ENCODE measurements at places on chromosomes 1 and 21.

DNA sequence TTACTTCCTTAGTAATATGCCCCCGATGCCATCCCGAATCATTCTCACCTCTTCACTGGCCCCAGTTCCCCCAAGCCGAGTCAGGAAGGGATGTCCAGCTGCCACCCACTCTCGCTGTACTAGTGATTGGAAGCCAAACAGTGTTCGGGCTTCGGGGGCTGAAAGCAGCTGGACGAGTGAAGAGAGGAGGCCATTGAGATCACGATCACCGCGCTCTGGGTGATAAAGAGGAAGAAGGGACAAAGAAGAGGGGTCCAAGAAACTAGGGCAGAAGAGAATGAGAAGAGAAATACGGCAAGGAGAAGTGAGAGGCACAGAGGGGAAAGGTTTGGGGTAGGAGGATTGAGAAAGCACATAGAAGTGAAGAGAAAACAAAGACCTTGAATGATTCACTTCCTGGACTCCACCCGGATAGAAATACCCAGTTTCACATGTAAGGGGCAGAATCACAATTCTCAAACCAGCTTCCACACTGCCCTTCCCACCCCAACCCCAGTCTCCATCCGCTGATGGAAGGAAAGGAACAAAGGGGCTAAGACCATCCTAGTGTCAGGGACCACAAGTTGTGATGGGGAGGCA, 3.7 kb upstream of the SF3B4 start:
- no peak for DNase-seq

DNA sequence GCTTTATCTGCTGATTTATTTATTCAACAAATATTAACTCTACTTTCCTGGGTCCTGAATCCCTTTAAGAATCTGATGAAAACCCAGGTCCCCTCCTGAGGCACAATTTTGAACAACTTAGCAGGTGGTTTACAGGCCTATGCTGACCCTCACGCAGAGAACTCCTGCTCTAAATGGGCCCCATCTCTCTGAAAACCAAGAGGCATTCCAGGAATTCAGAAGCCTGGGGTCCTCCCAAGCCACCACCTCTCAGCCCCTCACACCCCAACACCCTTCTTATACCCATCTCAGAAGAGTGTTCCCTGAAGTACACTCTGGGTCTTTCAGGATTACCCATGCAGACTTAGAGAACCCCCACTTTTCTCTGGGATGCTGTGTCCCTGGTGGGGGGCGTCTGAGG, 34.5 kb downstream of the LHX4 start:
- no peak for DNase-seq

GRCh38 chr1:3577300-3577699, 34.0 kb downstream of the MEGF6 start:
- DNase-seq: no peak

DNA sequence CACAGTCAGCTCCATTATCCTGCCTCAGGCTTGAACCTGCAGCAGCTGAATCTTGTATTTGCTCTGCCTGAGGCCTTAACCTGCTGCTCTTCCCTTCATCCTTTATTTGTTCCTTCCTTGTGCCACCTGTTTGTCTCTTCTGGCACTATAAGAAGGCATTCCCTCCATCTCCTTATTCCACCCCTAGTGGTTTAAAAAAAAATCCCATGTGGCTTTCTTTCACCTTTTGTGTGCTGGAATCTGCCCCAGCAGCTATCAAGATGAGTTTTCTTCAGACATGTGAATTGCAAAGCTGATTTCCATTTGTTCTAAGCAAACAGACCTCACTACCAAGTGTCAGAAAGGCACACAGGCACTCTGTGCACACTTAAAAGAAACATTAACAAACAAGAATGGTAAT, 294.6 kb downstream of the TTLL7 start:
- DNase-seq: no peak

DNA sequence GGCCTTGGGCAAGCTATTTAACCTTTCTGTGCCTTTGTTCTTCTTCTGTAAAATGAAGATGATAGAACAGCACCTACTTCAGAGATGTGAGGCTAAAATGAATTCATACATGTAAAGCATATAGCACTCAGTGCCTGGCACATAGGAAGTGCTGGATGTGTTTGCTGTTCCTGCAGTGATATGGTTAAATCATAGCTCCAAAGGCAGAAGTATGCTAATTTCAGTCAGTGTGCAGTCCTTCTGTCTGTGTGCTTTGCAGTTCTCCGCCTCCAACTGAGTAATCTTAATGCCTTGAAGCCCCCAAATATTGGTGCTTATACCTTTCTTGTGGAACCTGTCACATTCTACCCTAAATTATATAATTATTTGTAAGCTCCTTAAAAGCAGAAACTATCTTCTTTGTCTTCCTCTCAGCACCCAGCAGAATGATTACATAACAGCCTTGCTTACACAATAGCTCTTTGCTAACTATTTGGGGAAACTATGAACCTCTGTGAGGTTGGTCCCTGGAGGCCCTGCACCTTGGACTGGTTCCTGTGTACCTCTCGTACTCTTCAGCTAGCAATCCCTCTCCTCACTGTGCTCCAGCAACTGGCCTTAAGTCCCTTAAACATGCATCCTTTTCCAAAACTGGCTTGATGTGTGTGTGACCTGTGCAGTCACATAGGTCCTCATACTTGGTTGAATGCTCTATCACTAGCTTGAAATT, 57.0 kb upstream of the CACYBP start:
- DNase-seq: no peak

DNA sequence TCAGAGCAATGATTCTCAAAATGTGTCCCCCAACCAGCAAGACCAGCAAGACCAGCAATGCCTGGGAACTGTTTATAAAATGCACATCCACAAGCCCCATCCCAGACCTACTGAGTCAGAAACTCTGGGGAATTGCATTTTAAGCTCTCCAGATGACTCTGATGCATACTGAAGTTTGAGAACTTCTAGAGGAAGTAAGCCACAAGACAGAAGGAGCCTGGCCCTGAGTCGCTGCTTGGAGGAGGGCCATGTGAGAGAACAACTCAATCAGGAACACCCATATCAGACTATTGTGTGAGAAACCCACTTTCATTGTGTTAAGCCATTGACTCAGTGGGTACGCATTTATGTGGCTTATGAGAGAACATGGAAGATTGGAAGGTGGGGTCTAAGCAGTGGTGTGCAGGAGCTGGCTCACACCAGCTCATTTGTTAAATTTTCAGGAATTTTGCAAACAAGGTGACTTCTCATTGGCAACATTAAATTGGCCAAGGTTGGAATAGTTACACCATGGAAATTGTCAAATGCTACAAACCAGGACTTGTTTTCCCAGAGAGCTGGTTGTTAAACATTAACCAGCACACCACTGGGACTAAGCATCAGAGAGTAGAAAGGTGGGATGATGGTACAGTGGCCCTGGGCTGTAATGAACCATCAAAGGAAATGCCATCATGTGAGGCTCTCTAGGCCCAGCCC, 38.9 kb downstream of the ATP1A1 start:
- DNase-seq: no peak

DNA sequence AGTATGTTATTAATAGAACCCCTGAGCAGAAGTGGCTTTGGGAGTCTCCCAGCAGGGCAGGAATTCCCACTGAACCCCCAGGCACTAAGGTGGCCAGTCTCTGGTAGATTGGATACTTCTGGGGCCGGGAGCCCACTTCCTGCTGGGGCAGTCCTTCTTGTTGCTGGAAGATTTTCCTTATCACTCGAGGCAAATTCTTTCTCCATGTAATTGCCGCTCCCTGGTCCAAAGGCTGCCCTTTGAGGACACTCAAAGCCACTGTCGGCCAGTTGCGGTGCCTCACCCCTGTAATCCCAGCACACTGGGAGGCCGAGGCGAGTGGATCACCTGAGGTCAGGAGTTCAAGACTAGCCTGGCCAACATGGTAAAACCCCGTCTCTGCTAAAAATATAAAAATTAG, 22.6 kb upstream of the TNFRSF1B start:
- DNase-seq: no peak

DNA sequence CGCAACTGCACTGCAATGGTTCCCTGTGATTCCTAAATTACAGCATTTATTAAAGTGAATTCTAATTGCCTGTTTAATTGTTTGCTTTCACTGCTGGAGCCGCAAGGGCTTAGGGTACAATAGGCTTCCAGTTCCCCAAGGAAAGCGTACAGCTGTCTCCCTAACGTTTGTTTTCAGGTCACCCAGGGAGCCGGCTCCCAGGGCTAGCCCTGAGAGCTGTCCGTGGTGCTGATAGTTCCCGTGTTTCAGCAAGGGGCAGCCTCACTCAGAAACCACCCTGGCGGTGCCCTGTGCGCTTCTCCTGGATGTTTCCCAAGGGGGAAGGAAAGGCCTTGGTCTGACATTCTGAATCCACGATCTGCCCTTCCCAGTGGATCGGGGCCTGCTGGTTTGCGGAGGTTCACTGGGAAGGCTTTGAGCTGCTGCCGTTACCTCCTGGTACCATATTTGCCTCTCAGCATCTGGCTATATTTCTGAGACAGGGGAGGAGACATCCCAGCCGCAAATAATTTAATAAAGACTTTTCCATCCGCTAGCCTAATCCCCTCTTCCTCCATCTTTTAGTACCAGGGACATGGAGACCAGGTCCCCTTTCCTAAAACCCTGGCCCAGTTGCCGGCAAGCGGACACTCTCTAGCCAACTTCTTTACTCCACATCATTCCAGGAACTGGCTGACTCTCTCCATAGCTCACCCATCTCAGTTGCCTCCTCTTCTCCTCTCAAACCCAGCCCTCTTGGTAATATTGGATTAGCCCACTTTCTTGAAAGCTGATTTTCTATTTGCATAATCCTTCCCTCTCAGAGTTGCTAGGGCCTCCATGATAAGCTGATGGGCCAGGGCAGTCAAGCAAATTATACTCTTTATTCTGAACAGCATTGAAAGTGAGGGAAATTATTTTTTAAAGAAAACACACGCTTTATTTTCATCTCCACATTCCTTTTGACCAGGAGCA, 149.0 kb downstream of the IGSF21 start:
- DNase-seq: peak; percentile 7

GRCh38 chr1:209862391-209863356, 34.9 kb downstream of the UTP25 start:
- DNase-seq: no peak

GRCh38 chr1:92310185-92310597, 11.3 kb downstream of the RPAP2 start:
- no peak for DNase-seq

Measured in stimulated activated CD4-positive, alpha-beta T cell treated with anti-CD3 and anti-CD28 coated beads, Interleukin-4, amount 100 ng/mL, for 1 hour (primary cell).